ENCODE measurements at places on chromosomes 16 and 17.

- no peak for DNase-seq
Measured at GRCh38 chr16:86490859-86491639, 19.3 kb upstream of the FOXF1 start.

DNA sequence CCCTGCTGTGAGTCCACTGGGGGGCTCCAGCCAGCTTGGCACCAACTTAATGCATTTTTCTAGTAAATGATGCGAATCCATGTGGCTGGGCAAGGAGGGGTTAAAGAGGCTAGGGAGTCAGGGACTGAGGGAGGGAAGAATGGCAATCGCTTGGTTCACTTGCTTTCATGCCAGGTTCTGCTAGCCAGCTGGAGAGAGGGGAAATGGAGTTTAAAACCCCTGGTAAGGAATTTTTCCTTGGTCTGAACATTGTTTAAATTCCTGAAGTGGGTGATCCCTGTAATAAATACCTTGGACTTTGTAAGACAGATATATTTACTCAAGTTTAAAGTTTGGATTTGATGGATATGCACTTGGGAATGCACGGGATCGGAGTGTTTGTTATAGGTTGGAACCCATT is 22.8 kb downstream of the ANKFN1 start:
- DNase-seq = no peak

- DNase-seq = no peak
Measured at GRCh38 chr16:84314373-84314772, 19.7 kb downstream of the WFDC1 start.

DNA sequence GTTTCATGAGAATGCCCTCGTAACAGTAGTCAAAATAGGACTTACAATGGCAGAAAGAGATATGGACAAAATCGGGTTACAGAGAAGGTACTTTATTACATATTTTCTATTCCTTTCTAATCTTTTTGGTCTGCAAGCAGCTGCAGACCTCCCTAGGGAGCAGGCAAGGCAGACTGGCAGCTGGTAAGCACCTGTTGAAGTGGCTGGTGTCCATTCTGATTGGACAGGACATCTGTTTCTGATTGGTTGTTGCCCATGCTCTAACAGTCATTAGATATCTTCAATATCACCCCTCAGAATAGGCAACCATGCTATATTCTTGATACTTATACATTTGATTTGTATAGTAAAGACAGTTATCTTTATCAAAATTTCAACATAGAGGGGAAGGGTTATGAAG is 606.3 kb downstream of the KCNJ2 start:
- no peak for DNase-seq

- no peak for DNase-seq
Measured at GRCh38 chr17:68383443-68384321, 73.6 kb downstream of the WIPI1 start.

GRCh38 chr16:48560692-48561091 is 49.3 kb downstream of the N4BP1 start:
- no peak for DNase-seq

GRCh38 chr17:76734080-76734840 is 2.9 kb downstream of the SRSF2 start:
- DNase-seq = no peak

DNA sequence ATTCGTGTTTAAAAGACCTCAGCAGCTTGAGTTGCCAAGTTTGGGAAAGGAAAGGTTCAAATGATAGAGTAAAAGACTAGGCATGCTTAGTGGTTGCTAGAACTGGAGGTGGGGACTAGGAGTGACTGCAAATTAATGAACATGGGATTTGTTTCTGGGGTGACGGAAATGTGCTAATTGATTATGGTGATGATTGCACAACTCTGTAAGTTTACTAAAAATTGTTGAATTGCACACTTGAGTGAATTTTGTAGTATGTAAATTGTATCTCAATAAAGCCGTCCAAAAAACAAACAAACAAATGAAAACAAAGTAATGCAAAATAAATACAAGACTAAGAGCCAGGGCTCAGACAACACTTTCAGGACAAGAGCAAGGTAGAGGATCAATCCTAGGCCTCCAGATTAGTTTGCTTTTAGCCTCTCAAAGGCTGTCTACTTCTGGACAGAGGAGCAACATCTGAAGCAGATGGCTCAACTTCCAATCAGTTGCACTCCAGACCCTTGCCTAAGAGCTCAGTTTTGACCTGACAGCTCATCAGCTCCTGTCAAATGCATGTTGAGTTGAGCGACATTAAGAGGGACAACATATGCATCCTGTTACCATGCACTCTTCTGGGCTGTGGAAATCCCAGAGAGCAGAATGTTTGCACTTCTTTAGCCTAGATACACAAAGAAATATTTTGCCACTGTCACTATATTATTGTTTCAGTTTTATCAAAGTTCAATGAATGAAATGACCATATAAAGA is 111.2 kb upstream of the ASIC2 start:
- no peak for DNase-seq

DNA sequence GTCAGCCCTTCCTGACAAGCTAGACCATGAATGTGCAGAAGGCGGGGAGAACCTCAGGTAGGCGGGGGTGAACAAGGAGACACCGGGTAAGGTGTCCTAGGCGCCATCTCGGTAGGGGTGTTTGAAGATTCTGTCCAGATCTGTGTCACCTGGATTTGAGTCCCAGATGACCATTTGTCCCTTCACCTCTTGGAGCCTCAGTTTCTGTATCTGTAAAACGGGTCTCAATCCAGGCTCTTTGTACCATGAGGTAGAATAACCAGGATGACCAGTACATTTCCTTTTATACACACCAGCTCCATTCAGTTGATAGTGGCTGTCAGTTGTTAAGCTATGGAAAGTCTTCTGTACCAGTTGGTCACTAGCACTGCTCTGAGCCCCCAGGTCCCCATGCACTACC is 86.7 kb downstream of the ABCC6 start:
- DNase-seq = no peak

All from NCI-H2081 (cell line).